ENCODE measurements at places on chromosomes 2 and 18.

DNA sequence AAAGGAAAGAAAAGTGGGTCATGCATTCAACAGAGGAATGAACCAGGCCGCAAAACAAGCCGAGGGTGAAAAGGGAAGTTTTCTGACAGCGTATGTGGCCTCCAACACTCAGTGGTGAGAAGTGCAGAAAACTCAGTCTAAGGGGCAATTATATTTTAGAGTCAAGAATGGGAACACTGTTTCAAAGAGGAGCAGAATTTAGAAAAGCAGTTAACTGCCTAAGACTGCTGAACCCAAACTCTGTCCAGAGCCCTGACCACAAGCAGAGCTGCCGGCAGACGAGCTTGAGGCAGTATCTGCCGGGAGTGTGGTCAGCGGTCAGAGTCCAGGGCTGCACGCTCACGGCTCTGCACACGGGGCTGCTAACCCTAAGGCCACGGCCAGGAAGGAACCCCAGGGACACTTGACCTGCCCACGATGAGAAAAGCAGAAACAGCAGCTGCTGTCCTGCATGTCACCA, 347.0 kb upstream of the ID2 start:
- DNase-seq = no peak

DNA sequence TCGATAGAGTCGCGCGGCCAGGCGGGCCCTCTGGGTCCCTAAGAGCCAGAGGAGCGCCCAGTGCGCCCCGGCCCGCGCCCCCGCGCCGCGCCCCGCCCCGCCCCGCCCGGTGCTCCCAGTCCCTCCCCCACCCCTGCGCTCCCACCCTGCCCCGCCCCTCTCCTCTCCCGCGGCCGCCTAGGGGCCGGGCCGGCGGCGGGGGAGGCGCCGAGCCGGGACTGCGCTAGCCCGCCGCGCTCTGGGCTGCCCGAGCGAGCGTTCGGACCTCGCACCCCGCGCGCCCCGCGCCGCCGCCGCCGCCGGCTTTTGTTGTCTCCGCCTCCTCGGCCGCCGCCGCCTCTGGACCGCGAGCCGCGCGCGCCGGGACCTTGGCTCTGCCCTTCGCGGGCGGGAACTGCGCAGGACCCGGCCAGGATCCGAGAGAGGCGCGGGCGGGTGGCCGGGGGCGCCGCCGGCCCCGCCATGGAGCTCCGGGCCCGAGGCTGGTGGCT, at the start of gene GPC1:
GPC1 (plus strand) TSS at position 207 of the 491 bp plus-strand sequence; CDS start at position 463, 256 bp downstream.
- peak; percentile 78 for DNase-seq

DNA sequence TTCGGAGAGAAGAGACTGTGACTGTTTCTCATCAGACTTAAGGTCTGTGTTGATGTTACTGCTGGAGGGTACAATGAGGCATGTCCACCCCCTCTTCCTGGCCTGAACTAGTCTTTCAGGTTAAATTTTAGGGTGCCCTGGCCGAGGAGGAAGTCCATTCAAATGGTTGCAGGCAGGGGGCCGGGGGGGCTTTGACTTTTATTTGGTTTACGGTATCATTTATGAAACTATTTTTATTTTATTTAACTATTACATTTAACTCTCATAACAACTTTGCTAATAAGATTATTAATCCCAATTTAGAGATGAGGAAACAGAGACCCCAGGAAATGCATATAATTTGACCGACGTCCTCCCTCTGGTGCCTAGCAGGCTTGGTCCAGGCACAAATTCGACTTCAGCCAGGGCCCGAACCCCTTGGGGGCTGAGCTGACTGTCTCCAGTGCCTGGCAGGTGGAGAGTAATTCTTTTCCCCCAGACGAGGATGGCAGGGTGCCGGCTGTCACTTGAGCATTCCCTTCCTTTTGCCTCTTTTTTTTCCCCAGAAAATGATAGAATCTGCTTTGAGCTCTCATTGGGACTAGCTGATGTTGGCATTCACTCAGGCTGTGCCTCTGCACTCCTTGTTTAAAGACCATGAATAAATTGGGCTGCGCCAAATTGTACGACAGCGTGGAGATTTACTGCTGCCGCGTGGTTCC, 255.3 kb upstream of the SALL3 start:
- DNase-seq = no peak

DNA sequence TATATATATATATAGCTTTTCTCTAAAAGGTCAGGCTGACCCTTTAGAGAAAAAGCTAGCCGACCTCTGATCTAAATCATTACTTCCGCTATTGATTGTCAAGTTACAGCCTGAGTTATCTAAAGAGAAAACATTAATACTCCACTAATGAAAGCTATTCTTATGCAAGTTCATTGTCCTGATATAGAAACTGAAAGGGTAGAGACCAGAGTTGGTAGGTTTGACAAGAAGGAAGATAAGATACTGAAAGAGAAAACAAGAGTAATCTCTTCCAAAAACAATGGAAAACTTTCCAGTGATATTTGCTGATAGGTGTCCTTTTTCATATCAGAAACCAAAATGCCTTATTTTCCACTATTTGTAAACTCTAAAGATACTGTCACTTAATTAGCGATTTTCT, 62.8 kb upstream of the SLC39A10 start:
- no peak for DNase-seq

DNA sequence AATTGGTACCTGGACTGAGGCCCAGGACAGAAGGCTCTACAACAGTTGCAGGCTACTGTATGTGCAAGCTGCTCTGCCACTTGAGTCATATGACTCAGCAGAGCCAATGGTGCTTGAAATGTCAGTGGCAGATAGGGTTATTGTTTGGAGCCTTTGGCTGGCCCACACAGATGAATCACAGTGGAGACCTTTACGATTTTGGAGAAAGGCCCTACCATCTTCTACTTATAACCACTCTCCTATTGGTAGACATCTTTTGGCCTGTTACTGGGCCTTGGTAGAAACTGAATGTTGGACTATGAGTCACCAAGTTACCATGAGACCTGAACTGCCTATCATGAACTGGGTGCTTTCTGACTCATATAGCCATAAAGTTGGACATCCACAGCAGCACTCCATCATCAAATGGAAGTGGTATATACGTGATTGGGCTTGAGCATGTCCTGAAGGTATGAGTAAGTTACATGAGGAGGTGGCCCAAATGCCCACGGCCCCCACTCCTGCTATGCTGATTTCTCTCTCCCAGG, 88.9 kb upstream of the NRXN1 start:
- DNase-seq = no peak

DNA sequence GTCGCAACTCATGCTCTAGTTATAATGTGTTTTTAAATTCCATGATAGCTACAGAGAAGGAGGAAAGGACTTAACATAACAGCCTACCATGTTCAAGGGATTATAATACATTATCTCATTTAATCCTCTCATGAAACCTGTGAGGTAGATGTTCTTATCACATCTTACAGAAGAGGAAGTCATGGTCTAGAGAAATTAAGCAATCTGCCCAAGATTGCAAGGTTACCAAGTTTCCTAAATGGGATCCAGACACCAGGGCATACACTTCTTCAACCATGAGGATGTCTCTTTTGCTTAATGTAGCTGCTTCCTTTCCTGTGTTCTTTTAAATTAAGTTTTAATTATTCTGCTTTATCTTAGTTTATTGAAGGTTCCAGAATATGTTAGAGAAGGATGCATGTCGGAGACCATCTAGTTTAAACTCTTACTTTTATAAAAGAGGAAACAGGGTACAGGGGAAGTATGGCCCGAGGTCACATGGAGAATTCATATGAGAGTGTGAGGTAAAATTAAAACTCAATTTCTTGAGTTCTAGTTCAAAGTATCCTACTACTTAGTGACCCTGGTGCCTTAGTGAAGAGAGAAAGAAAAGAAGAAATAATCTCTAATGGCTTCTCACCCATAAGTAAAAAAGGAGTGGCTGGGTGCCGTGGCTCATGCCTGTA, 3.6 kb upstream of the IL1A start:
- DNase-seq = no peak

DNA sequence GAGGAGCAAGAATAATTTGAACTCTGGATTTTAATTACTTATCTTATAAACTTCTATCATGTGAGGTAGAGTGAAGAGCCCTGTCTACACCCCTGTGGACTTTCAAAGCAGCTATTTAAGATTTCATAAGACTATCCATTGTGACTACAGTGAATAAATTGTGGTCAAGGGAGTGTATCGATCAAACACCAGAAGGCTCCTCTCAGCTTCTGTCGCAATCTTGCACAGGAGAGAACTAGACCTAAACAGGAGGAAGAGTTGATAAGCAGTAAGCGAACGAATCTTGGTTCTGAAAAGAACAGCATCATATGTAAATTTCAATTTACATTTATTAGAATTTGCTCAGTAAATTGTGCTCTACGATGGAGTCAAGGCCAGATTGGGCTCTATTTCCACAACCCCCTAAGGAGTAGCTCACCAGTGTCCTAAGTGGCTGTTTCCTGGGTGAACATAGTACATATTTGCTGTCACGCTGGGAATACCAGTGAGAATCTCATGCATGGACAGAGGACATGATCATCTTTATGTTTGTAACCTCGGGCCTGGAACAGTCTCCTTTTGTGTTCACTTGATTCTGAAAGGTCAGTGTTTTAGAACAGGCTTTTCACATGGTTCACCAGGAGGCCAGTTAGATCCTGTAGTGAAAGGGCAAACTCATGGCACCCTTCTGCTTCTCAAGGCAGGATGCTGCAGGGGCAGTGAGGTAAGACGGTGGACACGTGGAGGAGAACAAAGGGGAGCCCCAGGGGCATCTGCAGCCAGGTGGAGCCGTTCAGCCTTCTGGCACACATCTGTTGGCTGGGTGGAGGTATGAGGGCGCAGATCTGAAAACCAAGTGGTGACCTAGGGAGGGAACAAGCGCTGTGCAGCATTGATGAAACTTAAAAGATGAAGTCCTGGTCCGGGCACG, 33.3 kb downstream of the NPAS2 start:
- peak; percentile 39 for DNase-seq

DNA sequence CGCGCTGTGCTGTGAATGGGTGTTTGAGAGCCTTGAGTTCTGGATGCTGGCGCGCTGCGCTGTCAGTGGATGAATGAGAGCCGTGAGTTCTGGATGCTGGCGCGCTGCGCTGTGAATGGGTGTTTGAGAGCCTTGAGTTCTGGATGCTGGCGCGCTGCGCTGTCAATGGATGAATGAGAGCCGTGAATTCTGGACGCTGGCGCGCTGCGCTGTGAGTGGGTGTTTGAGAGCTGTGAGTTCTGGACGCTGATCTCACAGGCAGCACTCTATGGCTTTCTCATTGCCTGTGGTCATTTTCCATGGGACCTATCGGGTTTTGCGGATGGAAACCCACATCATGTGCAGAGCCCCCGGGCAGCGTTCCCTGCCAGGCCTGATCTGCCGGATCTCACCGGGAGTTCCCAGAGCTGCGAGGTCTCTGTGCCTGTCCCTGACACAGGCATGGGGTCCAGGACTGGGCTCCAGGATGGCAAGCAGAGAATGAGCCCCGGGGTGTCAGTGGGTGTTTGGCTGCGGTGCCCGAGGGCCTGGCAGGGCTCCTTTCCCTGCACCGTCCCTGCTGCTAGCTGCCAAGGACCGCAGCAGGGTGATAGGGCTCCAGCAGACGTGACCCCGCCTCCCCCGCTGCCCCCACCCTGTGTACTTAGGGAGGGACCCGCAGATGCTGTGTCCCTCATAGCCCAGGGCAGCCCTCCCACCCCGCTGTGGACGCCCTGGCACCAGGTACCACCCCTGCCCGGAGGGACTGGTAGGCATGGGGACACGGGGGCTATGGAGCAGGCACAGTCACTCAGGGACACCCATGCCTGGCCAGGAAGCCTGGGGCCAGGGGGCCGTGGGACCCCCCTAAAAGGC, 9.7 kb downstream of the PDCD1 start:
- DNase-seq = no peak

DNA sequence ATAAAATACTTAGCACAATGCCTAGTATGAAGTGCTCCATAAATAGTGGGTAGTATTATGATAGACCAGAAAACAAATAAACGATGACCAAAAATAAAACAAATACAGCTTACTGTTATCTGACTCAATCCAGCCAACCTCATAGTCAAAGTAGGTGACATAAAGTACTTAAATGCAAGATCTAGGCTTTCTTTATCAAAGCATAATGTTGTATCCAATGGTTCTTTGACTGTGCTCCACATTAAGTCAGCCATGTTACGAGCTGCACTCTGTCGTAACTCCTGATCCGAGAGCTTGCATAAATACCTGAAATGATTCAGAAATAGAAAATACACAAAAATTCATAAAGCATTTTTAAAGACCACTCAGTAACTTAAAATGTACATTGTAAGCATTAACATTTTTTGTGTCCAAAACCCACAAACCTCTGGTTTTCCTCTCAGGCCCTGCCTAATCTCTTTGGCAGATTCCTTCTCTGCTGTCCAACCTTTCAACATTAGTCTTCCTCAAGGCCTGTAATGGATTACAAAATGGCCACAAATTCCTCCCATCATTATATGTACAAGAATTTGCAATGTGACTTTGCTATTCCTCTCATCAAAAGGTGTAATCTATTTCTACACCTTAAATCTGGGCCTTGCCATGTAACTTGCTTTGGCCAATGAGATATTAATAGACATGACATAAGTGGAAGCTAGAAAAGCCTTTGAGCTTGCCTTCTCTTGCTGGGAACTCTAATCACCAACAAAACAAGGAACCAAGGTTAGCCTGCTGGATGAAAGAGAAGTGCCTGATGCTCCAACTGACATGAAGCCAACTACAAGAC, 90.6 kb downstream of the USP34 start:
- DNase-seq = no peak

DNA sequence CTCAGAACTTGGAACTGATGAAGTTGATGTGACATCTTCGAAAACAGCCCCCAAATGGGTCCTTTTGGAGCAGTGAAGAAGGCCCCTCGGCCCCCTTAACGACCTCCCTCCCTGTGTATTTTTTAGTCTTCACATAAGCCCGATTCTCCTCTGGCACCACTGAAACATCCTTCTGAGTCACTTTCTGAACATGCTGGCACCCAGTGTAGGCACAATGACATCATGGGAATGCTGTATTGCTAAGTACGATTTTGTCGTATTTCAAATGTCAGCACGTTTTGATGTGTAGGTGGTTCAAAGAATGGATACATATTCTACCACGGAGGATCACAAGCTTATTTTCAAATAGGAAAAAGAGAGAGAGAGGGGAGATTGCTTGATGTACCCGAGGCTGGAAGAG, 111.7 kb upstream of the RIOK3 start:
- DNase-seq = peak; percentile 36

- no peak for DNase-seq
Observed at GRCh38 chr18:35691625-35692024, 110.1 kb downstream of the GALNT1 start.

- DNase-seq = no peak
Observed at GRCh38 chr2:1995584-1995983, 251.3 kb upstream of the PXDN start.

DNA sequence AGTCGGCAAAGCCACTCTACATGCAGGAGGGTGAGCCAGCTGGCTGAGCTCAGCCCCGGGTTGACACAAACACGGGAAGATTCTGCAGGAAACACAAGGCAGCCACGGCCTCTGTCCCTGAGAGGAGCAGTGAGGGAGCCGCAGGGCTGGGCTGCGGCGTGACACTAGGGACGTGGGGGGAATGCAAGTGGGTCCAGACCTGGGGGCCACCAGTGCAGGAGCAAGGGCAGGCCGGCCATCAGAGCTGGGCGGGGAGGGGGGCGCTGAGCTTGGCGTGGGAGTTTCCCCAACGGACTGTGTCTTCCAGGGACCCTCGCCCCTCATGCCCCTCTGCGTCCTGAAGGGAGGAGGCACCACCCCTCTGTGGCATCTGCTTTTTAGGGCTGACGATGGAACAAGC, 12.0 kb upstream of the C1QL2 start:
- DNase-seq = no peak

All from fibroblast of pulmonary artery (primary cell).